ENCODE measurements at places on chromosomes 11 and 22.
A peak's percentile ranks its signal among the peaks of the same experiment; 100 is the strongest.

DNA sequence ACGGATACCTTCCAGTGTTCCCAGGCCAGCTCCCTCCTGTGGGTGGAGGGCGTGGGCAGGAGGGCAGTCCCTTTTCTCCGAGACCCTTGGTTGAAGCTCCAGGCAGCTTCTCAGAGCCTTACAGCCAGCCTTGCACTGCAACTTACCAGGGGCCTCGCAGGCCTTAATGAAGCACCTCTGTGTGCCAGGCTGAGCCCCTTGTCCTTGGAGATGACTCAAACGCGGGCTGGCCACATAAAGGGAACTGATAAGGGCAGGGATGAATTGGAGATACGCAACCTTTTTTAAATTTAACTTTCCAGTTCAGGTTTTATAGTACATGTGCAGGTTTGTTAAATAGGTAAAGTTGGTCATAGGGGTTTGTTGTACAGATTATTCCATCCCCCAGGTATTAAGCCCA is 72.7 kb downstream of the WNT7B start:
- no peak for DNase-seq

GRCh38 chr11:10158461-10158860 is 135.6 kb downstream of the SBF2 start:
- no peak for DNase-seq

DNA sequence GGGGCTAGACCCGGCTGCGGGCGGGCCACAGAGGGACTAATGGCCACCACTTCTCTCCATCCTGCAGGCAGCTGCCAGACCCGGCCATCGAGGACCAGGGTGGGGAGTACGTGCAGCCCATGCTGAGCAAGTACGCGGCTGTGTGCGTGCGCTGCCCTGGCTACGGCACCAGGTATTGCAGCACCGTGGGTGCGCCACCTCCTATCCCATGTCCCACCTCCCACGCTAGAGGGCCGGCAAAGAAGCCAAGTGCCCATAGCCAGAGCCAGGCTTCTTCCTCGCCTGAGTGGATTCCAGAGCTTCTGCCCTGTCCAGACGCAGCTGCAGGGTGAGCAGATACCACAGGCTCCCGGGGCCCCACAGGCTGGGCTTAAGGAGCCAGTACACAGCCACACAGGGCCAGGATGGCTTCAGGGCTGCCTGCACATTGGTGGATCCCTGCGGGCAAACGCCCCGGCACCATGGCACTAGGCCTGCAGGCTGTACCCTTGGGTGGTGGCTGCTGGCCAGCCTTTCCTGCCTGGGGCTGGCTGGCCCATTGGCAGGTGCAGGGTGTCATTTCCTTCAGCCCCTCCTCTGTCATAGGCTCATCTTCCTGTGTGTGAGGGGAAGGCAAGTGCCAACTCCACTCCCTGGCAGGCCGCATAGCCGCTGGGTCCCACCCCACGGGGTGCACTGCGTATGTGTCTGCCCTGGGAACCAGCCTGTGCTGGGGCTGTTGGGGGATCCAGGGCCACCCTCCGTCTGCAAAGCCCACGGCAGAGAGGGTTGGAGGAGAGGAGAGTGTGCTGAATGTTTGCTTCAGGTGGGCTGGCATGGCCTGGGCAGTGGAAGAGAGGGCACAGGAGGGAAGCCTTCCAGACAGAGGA is 16.5 kb upstream of the DGCR8 start:
- DNase-seq = no peak

DNA sequence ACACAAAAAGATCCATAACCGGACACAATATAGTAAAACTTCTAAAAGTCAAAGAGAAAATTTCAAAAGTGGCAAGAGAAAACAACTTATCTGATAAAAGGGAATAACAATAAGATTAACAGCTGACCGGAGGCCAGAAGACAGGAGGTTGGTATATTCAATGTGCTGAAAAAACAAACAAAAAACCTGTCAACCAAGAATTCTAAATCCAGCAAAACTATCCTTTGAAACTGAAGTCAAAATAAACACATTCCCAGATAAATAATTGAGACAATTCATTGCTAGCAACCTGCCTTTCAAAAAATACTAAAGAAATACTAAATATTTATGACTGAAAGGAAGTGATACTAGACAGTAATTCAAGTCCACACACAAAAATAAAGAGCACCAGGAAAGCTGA is 101.3 kb downstream of the RELT start:
- DNase-seq = no peak

- no peak for DNase-seq
These were observed 12.3 kb downstream of the MRGPRG start for GRCh38 chr11:3206156-3206921.

DNA sequence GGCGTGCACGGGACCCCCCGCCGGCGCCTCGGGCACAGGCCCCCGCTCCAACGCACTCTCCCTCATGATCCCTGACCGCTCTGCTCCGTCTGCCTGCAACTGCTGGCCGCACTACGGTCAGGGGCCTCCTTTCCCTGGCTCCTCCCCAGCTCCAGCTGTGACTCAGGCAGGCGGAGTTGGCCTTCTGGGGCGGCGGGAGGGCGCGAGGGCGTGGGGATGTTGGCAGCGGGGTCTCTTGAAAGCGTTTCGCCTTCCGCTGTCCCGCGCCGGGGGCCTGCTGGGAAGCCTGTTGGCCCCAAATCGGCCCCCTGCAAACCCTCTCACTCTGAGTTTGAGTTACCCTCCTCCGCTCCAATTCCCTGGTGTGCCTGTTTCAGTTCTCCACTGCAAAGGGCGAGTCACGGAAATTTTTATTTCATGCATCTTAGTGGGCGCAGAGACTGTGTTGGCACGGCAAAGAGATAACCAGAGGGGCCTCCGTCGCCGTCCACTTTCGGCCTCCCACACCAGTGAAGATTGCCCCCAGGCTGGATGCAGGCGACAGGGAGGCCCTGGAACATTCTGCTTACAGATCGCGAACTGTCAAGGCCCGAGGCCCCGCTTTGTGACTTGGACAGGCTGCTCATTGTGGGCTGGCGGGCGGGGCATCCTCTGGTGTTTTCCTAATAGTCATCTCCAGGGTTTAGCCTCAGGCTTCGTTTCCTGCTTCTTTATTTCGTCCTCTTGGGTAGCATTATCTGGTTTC is at the start of gene CAVIN3:
CAVIN3 (minus strand) TSS at position 91 of the 745 bp plus-strand sequence; CDS start at position 66, 25 bp downstream.
- DNase-seq = no peak

GRCh38 chr11:117366875-117367274 is 39.2 kb downstream of the CEP164 start:
- no peak for DNase-seq

- DNase-seq = no peak
These were observed 172.0 kb upstream of the ARHGAP42 start for GRCh38 chr11:100515087-100515486.

- DNase-seq = no peak
These were observed 4.0 kb downstream of the NLRX1 start for GRCh38 chr11:119172513-119172912.

DNA sequence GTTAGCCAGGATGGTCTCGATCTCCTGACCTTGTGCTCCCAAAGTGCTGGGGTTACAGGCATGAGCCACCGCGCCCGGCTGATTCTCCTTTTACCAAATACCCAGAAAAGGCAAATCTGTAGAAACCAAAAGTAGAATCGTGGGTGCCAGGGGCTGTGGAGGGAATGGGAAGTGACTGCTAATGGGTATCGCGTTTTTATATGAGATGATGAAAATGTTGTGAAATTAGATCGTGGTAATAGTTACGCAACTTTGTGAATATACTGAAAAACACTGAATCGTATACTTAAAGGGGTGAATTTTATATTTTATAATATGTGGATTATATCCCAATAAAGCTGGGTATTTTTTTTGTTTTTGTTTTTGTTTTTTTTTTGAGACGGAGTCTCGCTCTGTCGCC is 48.2 kb upstream of the CREB3L1 start:
- no peak for DNase-seq

- DNase-seq = no peak
These were observed 64.4 kb downstream of the SGSM3 start for GRCh38 chr22:40434745-40435144.

DNA sequence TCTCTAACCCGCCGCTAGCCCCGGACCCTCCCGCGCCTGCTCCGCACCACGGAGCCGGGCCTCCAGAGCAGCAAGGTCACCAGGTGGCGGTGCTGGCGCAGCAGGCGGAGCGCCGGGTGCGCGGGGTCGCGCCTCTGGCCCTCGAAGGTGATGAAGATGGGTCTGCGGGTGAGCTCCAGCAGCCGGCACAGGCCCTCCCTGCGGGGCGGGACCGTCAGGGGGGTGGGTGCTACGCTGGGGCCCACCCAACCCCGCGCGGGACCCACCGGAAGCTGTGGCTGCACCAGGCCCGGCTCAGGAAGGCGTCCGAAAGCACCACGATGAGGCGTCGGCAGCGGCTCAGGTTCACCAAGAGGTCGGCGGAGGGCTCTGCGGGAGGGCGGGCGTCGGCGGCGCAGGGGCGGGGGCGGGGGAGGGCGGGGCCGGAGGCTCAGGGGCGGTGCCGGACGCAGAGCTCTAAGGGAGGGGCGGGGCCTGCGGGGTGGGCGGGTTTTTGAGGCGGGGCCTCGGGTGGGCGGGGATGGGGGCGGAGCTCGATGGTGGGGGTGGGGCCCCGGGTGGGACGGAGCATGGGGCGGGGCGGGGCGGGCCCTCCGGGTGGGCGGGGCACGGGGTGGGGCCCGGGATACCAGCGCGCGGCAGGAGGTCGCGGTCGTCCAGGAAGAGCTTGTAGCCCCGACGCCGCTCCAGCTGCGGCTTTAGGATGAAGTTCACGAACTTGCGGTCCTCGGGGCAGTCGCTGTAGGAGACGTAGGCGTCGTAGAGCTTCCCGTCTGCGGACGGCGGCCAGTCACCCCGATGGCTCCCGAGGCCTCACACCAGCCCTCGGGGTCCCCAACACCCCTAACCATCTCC is 7.8 kb downstream of the SIGIRR start:
- peak; percentile 80 for DNase-seq

DNA sequence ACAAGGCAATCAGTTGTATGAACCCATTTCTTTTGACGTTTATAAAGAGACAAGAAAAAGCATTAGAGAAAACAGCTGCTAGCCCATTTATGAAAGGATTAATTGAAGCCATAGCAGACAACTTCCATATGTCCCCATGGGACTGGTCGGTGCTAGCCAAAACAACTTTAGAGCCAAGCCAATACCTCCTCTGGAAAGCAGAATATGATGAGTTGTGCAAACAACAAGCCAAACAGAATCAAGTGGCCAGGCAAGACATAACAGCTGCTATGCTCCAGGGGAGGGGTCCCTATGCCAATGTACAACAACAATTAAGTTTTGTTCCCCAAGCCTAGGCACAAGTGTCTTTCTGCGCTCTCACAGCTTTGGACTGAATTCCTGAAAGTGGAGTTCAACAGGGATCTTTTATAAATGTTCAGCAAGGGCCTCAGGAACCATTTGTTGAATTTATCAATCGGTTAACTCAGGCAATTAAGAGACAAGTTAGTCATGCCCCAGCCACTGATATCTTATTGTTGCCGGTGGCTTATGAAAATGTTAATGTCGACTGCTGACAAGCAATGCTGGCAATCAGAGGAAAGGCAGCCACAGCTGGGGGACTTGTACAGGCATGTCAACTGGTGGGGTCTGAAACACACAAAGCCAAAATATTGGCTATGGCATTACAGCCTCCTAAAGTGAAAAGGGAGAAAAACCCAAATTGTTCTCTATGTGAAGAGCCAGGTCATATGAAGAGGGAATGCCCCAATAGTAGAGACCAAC is 1593.1 kb upstream of the TENM4 start:
- no peak for DNase-seq

DNA sequence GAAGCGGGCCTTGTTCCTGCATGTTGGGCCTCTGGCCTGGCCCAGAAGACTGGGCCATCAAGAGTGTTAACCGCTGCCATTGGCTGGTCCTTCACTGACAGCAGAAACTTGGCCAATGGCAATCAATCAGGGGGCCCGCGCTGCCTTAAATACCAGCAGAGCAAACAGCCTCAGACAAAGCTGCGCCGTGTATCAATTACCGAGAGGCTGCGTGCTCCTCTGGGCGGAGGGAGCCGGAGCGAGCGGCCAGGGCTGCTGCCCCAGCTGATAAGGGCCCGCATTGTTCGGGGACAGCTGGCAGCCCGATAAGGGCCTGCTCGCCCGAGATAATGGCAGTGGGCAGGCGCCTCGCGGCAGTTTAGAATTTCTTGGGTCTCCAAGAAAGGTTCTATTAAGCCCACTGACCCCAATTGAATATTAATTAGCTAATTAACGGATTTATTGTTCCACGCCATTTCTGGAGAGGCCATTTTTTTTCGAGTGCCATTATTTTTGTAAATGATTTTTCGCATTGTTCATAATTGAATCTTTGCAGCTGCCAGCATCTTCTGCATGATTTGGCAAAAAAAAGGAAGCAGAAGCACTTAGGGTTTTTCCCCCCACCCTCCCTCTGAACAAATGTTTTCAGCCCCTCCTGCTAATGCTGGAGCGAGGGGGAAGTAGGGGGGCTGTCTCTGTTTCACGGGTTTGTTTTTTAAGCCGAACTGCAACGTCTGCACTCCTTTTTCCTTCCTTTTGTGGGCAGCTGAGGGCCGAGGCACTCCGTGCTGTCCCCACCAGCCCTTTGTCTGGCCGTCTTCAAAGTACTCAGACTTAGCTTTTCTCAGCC is 37.6 kb upstream of the RIC3 start:
- no peak for DNase-seq

GRCh38 chr11:26044389-26044788 is 287.5 kb upstream of the ANO3 start:
- no peak for DNase-seq

DNA sequence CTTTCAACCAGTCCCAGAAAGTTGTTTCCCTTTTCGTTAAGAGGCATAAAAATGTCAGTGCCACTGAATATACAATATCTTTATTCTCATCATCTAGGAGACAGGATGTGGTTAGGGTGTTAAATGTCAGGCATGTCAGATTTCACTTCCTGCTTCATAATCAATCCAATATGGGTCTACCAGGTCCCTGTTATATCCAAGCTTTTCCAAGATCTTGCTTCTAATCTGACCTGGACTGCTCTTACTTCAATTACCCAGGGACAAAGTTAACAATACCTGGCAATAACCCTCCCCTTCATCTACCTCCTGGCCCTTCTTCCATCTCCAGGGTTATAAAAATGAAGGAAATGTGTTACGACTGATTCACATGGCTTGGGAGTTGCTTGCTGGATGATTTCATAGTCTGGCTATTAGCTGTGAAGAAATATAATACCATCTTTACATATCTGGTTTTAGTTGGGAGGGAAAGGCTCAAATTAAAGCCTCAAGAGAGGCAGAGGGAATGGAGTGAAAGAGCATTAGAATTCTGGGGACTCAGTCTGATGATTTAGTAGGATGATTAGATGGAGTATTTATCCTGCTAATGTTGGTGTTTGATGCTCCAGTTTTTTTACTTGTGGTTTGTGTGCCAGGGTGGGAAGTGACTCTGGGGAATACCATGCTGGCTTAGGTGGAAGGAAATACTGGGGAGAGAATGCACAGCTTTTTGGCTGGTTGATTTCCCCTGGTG is 534.3 kb downstream of the ETS1 start:
- DNase-seq = no peak
